ENCODE measurements at places on chromosomes 7 and 10.
A peak's percentile ranks its signal among the peaks of the same experiment; 100 is the strongest.

DNA sequence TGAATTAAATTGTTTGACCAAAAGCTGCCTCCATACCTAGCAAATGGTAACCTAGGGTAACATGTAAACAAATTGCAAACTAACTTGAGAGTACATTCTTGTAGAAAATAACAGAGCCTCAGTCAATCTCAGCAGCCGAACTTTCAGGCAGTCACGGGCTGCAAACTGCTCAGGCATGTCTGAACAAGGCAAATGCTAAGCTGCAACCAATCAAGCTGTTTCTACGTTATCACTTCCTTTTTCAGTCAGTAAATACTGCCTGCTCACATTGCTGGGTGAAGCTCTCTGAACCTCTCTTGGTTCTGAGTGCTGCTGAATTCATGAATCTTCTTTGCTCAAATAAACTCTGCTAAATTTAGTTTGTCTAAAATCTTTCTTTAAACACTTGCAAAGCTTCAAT lies 1212.4 kb downstream of the SORCS1 start:
- no peak for DNase-seq

DNA sequence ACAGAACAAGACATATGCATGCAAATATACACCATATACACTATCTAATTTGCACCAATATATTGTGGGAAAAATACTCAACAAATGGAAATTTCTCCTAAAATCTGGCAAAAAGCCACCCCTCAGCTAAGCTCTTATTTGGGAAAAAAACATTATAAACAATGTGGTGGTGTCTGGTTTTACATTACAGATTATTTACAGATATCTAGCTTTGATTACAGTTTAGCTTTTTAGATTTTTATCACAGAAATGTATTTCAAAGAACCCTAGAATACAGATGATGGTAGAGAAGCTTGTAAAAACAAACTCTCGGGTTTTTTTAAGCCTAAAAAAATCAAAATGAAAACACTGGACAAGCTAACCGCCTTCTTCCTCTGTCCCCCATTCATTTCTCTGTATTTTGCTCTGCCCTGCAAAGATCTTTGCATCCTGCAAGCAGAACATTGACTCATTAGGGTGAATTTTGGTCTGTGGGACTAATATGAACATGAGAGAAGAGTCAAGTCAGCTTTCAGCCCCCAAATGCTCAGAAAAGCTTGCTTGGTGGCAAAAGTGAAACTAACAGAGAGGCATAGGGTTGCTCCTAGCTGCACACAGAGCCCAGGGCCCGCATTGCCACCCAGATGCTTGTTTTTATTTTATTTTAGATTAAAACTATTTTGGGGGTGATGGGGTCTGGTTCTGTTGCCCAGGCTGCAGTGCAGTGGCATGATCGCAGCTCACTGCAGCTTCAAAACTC lies 88.8 kb upstream of the LYZL1 start:
- DNase-seq, result no peak

DNA sequence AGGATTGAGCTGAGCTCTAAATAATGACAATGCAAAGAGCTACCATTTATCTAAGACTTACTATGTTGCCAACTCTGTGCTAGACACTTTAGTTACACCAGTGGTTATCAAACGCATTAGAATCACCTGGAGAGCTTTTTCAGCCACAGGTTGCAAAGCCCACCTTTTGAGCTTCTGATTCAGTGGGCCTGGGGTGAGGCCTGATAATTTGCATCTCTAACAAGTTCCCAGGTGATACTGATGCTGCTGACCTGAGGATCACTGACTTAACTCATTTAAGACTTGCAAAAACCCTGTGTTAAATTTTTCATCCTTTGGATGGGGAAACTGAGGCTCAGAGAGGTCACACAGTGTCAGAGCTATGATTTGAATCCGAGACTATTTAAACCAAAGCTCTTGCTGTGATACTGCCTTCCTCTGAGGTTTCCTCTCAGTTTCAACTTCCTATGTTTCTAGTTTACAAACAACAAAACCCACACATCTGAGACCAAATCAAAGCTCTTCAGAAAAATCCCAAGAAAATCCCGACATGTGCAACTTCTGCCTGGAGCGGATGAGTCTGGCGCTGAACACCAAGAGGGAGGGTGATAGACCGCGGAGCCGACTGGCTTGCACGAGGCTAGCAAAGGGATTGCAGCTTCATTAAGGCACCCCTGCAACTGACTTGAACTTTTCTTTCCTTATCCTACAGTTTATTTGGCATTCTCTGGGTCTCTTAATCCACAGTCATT lies 124.9 kb downstream of the CYP26A1 start:
- DNase-seq, result peak; percentile 10

DNA sequence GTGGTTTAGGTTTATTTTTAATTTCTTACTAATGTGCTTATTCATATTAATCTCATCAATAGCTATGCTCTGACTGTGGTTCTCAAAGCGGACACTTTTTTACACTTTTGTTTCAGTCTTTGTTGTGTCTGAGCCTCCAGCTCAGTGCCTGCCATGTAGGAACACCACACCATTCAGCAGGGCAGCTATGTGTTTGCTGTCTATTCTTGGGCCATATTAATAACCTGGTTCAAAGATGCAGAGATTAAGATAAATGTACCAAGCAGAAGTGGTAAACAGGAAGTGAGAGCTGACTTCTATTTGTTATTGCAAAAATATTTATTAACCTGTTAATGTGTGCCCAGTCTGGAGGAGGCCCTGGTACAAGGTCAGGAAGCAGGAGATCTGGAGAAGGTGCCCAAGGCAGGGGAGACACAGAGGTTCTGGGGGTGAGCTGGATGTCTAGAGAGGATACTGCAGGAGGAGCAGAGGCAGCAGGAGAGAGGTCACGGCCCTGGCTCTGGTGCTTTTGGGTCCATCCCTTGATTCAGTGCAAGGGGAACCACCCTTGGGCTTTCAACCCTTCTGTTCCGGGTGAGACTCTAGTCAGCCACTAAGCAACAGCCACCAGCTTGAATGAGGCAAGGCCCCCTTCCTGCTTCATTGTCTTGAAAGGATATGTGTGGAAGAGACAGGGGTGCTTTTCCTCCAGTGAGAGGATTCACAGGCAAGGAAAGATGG lies 1.9 kb downstream of the TBXAS1 start:
- DNase-seq, result no peak

- DNase-seq, result no peak
These were observed 2.8 kb upstream of the DENND11 start for GRCh38 chr7:141704741-141705140.

DNA sequence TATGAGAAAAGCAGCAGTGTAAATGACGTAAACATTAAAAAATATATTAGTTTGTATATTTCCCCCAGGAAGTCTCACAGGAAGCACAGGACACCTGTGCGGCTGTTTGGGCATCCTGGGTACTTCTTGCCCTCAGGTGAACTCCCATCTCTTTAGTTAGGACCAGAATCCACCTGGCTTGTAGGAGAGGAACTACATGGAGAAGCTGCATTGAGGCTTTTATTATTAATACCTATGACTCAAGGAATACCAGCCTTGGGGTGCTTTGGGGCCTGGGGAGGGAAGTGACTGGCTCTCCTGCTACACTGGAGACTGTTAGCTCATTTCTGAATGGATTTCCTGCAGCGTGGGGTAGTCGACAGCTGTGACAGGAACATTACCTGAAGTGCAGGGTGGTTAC lies 40.0 kb upstream of the GSDME start:
- no peak for DNase-seq
